ENCODE measurements at places on chromosomes 5 and 9.

DNA sequence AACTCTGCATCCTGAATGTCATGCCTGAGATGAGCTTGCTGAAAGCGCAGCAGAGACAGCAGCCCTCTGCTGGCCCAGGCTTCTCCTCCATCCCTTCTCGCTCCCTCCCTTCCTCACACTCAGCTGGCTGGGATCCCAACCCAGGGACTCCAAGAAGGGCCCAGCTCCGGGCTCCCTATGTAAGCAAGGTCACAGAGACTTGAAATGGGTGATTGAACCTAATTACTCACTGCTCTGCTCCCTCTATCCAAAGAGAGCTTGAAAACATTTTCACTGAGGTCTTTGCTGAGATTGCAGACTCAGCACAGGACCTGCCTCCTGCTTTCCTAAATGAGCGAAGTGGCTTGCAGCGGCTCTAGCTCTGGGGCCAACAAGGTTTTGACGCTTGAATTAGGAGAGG lies 42.8 kb downstream of the RAPGEF1 start:
- DNase-seq, result no peak

DNA sequence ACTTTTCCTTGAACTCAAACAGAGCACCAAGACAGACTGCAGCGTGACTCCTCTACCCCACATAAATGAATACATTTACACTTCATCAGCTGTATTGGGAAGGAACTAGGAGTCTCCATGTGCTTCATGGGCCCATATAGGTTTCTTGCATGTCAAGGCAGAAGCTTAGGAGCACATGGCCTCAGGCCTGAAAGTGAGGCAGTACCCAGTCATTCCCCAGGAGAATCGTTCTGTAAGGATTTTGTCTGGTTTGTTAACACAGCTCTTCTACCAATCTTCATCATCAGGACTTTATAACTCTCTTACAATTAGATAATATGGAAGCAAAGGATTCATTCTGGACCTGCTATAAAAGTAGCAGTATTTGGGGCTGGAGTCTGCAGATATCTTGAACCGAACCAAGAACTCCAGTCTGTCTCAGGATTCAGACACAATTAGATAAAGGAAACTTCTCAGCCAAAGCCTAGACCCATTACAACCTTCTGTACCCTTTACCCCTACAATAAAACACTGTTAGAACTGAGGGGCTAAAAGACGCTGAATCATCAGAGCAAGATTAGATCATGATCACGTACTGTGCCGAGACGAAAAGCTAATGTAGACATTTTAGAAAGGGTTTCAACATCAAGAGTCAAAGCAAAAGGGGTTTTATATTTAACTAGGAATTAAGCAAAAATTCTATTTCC lies 385.5 kb upstream of the SLC30A5 start:
- no peak for DNase-seq

DNA sequence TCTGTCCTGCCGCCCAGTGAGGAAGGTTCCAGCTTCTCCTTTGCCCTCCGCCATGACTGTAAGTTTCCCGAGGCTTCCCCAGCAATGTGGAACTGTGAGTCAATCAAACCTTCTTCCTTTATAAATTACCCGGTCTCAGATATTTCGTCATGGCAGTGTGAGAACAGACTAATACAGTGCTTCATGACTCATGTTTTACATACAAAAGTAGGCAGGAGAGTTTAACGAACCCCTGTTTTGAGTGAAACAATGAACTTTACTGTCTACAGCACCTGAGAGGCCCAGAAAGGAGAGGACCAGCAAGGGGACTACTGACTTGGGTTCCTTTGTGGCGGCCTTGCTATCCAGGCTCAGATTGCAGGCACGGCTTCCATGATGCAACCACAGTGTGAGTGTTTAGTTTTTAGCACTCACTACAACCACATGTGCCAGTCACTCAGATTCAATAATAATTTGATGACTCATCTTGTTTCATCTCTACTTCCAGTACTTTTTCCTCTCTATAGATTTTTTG lies 139.1 kb upstream of the CLINT1 start:
- DNase-seq, result no peak

- DNase-seq, result no peak
These were observed 35.7 kb downstream of the ELL2 start for GRCh38 chr5:95925939-95926338.

- no peak for DNase-seq
These were observed 42.9 kb upstream of the AFAP1L1 start for GRCh38 chr5:149228618-149229297.

- DNase-seq, result peak; percentile 41
These were observed 30.7 kb downstream of the EXOC3 start for GRCh38 chr5:473551-474192.

DNA sequence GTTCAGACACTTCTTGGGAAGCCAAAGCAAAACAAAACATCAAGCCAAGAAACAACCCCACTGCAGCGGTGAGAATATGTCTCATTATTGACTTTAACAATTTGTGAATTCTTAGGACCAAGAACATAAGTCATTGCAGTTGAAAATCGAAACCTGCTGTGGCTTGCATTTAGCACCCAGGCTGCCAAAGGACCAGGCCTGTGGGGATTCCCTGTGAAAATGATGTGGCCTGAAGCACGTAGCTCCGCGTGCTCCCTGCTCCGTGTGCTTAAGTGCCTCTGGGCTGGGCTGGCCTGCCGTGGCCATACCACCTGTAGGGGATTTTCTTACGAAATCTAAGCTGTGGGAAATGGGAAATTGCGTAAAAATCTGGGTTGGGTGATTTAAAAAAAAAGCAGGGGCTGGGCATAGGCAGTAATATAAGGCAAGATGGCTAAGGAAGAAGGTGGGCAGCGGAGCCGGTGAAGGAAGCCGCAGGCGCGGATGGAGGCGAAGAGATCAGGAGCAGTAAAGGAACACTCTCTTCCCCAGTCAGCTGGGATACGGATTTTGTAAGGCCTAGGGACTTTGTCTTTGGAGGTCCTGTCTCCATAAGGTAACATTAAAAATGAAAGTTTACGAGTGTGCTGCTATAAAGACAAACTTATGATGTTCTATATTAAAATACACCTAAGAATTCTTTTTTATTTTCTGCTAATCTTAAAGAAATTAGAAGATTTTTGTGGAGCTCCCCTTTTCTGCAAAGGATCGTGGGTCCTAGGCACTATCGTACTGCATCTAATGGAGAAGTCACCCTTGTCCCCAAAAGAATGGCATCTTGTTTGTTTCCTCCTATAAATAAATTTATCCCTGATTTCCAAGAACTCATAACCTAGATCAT lies 189.6 kb upstream of the SEMA6A start:
- DNase-seq, result no peak

DNA sequence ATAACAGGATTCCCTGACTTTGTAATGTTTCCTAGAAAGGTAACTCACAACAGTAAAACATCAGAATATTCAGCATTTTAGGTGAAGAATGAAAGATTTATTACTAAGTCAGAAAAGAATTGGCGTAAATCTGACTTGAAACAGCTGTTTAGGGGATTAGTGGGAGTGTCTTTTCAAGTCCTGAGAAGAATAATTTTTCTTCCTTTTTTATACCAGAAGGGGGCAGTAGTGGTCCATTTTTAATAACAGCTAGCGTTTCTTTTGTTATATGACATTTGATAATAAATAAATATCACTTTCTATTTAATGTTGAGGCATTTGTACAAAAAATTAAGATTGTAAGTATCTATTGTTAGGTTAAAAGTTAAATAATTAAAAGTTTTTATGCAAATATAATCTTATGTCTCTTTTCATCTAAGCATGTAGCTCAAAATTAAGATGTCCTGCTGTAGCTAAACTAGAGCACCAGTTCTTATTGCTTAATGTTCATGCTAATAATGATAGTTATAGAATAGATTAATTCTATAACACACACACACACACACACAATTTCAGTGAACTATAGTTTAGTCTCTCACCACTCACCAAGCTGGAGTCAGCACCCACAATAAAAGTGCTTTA lies 258.7 kb upstream of the ARRDC3 start:
- peak; percentile 6 for DNase-seq

DNA sequence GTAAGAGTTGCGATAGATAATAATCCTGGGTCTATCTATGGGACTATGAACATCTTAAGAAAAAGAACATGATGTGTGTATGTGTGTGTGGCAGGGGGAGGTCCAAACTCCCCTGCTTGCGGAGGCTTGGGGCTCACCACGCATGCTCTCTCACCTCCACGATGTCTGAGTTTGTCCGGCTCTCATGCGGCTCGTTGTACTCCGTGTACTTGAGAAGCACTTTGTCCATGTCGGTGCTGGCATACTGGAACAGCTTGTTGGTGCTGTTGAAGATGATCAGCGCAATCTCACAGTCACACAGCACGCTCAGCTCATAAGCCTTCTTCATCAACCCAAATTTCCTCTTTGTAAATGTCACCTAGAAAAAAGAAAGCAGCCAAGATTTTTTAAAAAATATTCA lies 78.5 kb downstream of the MEF2C start:
- no peak for DNase-seq

DNA sequence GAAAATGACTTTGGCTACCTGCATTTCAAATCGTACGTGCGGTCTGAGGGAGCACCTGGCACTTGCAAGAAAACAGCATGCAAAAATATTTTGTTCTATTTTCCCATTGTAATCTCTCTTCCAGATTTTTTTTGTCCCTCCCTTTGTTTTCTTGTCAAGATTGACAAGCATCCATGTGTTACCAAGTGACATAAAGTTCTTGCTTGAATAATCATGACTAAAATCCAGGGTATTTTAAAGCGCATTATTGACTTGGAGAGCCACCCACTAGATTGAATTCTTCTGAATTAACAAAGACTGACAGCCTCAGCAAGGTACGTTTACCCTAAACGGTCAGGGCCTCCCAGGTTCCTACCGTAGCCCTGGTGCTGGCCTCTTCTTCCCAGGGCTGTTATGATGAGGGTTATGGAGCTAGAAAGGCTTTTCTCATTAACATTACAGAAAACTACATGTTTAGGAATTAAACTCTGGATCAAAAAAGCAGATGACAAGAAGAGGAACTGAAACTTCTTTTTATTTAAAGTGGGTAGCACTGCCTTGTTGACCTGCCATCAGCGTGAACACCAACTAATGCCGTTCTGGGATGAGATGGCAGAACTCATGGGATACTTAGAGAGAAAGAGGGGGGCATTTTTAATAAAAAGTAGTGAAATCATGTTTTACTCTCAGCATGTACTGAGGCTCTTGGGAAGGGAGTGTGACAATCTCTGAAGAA lies 297.0 kb downstream of the EFNA5 start:
- no peak for DNase-seq

DNA sequence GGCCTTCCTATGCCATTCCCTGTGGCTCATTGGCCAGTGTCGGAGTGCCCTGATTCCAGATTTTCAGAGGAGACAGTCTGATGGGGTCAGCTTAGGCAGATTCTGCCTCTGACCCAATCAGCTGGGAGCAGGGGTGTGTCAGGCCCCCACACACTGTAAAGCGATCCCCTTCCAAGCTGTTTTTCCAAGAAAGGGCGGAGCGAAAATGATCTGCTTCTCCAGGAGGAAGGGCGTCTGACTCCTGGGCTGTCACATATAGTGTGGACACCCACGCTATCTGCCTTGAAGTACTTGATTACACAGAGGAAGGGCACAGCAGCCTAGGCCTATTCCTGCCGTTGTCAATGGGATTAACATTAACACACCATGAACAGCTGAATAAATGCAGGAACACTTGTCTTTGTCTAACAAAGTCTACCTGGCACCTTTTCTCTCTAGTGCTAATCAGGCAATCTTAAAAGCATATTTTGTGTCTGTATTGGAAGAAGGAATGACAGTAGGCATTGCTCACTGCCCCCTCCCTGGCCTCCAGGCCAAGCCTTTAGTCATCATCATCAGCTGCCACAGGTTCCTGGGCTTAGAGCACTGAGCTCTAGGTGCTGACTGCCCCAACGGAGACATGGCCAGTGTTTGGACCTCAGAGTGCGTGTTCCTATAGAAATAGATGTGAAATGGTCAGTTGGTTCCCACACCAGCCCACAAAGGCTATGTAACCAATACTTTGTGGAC lies 218.7 kb downstream of the MELK start:
- DNase-seq, result no peak

DNA sequence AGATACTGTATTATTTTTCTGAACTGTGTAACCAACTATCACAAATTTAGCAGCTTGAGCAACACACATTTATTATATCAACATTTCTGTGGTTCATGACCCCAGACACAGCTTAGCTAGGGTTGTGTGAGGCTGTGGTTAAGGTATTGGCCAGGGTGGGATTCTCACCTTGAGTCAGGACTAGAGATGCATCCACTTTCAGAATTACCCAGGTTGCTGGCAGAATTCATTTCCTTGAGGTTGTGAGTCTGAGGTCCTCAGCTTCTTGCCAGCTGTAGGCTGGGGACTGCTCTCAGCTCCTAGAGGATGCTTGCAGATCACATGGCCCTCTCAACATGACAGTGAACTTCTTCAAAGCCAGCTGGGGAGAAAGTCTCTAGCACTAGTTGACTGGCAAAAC lies 122.5 kb upstream of the RASGRF2 start:
- no peak for DNase-seq

GRCh38 chr5:111859533-111860270 lies 102.7 kb upstream of the NREP start:
- no peak for DNase-seq

DNA sequence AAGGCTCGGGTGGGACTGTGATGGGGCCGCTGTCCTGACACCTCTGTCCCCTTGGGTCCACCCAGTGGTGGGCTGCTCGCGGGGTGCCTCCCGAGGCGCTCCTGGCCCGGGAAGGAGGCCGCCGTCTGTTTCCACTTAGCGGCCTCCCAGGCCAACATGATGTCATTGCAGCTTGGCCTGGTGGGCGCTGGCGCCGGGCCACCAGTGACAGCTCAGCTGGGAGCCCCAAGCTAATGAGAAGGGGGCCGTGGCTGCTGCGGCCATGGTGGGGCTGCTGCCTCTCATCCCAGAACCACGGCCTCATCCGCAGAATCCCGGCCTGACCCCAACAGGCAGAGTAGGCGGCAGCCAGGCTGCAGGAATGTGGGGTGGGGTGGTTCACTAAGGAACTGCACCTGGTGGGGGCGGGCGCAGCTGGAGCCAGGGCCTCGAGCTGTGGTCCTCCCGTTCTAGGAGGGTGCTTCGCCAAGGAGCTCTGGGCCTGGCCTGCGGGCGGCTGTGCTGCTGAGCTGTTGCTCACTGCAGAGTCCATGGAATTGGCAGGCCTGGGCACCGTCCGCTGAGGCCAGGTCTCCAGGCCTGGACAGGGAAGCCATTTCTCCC lies 123.5 kb upstream of the COL5A1 start:
- no peak for DNase-seq

- no peak for DNase-seq
These were observed 63.3 kb upstream of the ZFR start for GRCh38 chr5:32507738-32508434.

DNA sequence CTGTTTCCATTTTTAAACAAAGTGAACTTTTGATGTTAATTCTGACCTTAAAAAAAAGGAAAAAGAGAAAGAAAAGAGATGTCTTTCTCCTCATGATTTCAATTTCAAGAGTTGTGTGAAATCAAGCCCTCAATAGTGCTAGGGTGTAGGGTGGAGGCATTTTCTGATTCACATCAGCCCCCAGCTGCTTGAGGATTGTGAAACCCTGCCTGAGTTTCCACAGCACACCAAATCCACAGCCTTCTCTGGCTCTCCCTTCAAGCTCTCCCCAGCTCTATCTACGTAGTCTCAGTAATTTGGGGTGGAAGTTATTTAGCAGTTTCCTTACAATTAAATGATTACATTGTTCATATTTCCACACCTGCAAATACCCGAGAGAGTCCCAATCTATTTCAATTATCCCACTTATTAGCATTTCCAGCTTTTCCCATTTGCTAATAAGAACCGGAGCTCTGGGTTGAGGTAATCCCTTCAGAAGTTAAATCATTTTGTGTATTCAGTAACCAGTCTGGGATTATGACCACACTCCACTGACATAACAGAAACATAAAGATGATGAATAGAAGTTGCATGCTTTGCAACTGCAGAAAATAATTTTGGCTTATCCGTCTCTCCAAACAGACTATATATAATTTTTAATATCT lies 54.9 kb downstream of the MTX3 start:
- no peak for DNase-seq

All from NCI-H187 (cell line).